Activated CD4-positive, alpha-beta T cell treated with anti-CD3 and anti-CD28 coated beads for 24 hours (primary cell): ENCODE measurements at places on chromosomes 16 and 17.
A peak's percentile ranks its signal among the peaks of the same experiment; 100 is the strongest.

DNA sequence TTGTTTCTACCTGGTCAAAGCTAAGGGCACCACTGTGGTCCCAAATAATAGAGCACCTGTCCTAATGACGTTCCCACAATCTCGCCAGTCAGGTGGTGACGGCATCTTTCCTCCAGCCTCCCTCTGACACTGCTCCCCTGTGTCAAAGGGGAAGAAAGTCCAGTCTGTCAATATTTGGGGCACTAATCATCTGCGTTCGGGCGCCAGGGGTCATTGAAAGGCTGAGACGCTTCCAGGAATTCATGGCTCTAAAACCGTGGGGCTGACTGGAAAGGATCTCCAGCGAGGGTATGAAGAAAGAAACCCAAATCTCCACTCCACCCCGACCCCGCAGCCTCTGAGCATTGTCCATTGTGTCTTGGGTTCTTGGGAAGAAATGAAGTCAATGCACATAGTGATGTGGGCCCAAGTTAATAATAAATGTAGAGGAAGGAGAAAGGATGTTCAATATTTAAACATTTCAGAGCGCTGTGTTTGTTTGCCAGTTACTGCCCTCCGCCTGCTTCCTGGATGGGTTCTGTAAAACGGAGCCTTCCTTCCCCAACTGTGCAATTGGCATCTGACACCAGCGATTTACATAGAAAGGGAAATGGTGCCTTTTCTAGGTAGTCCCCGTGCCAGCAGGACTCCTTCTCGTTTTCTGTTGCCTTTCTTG is 103.2 kb downstream of the SOCS1 start:
- no peak for DNase-seq

DNA sequence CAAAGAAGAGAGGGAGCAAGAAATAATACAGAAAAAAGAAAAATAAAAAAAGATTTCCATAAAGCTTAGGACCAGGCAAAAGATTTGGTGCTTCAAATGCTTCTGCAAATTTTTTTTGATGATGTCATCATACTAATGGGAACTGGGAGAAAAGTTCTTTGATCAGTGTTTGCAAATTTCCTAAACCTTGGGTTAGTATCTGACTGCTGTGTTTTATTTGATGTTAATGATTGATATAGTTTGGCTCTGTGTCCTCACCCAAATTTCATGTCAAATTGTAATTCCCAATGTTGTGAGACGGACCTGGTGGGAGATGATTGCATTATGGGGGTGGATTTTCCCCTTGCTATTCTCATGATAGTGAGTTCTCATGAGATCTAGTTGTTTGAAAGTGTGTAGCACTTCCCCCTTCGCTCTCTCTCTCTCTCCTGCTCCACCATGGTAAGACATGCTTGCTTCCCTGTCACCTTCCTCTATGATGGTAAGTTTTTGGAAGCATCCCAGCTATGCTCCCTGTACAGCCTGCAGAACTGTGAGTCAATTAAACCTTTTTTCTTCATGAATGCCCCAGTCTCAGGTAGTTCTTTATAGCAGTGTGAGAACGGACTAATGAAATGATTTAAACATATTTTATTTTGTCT is 72.6 kb downstream of the TMEM100 start:
- no peak for DNase-seq

GRCh38 chr16:82229800-82230619 is 60.0 kb upstream of the MPHOSPH6 start:
- DNase-seq: peak; percentile 45

- DNase-seq: no peak
These were observed 198.4 kb downstream of the COPRS start for GRCh38 chr17:31660684-31661083.

GRCh38 chr17:35801583-35802224 is 6.3 kb upstream of the MMP28 start:
- DNase-seq: no peak

- DNase-seq: no peak
These were observed 50.2 kb upstream of the WSCD1 start for GRCh38 chr17:6019959-6020358.

- DNase-seq: peak; percentile 7
These were observed 157.0 kb downstream of the CPPED1 start for GRCh38 chr16:12646490-12647274.

GRCh38 chr16:22302776-22303363 is 5.7 kb downstream of the POLR3E start:
- DNase-seq: no peak

DNA sequence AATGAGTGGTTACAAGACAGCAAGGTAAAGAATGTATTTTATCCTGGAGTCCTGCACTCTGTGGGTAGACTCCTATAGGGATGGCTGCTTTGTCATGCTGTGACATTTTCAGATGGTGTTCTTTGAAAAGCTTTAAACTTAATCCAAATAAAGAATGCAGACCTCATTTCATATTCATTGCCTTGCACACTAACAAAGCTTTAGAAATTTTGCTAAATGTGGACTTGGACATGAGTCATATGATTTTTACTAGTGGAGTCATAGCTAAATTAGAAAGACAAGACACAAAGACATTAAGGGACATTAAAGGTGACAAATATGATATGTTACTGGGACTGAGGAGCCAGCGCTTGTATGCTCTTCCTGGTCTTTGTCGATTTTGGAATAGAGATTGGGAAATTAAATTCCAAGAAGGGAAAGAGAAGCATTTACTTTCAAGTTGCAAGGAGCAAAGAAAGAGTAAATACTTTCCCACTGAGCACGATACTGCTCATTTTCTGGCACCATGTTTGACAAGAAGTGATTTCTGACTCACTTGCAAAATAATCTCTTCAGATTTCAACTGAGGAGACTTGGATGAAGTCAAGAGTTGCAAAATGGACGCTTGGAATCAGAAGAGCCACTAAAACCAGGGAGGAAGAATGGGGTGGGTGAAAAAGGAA is 152.9 kb upstream of the MYOCD start:
- no peak for DNase-seq

- no peak for DNase-seq
These were observed 7.7 kb downstream of the CDH1 start for GRCh38 chr16:68744744-68745280.

- no peak for DNase-seq
These were observed 251.0 kb downstream of the CDH11 start for GRCh38 chr16:64870859-64871258.

GRCh38 chr16:88524973-88525662 is 45.1 kb upstream of the ZC3H18 start:
- no peak for DNase-seq

DNA sequence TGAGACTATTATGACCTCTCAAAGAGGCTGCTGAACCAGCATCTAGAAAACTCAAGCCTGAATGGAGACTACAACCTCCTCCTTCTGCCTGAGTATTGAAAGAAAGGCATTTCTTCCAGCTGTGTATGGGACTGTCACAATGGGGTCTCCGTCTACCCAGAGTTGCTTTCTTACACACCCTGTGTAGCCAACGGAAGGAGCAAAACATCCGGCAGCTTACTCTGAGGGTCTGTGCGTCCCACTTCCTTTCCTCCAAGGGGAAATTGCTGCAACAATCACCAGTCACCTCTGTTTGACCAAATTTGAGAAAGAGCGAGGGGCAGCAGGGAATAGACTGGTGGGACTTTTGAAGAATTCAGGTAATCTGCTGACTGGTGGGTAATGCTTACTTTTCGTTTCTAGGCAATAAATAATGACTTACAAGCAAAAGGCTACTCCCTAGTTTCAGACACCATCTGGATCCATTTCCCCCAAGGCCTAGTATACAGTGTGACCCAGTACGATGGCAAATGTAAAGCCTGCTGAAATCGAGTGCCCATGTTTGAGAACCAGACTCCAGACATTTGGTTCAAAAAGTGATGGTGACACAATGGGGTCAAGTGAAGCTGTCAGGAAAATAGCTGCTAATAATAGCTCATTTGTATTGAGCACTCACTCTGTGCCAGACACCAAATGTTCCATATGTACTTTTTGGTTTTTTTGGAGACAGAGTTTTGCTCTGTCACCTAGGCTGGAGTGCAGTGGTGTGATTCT is 81.7 kb downstream of the YPEL2 start:
- no peak for DNase-seq

DNA sequence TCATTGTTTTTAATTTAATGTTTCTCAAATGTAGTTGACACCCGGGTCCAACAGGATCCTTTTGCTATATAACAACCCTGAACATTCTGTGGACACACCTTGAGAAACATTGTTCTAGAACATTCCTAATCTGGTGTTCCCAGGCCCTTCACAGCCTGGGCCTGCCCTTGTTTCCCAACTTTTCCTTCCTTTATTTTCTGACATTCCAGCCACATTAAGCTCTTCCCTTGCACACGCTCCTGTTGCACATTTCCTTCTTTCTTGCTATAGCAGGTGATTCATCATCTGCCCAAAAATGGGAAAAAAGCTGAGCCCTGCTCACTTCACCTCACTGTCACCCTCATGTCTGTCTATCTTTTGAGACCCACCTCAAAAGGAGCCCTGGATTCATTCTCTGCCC is 67.9 kb upstream of the MARCHF10 start:
- DNase-seq: no peak

DNA sequence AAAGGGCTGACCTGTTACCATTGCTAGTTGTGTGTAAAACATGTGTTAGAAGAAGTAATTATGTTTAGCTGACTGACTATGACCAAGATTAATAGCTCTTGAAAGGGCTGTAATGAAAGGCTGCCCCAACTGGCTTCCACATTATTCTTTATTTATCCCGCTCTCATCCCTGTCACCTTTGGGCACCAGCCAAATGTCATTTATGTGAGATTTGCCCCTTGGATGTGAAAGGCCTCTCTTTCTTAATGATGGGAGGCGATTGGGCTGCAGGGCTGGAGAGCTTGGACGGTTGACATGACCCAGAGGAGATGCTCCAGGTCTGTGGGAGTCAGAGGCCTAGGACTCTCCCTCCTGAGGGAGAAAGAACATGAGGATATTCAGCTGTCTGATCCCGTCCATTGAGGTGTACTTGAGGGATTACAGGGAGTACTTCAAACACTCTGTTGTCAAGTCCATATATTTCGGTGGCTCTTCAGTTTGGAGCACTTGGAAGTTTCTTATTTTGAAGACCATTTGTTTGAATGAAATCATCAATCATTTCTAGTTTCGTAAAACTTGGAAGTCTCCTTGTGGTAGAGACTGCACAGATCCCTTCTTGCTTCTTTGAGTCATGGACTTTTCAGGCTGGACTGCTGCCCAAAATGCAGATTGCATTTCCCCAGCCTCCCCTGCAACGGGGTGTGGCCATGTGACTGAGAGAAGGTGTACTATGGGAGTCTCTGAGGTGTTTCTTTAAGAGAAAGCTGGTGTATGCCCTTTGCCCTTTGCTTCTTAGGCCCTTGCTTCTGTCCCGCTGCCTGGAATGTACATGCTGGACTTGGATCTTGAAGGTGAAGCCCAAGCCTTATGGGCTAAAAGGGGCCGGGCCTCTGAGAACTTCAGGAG is 51.3 kb downstream of the FTO start:
- no peak for DNase-seq

DNA sequence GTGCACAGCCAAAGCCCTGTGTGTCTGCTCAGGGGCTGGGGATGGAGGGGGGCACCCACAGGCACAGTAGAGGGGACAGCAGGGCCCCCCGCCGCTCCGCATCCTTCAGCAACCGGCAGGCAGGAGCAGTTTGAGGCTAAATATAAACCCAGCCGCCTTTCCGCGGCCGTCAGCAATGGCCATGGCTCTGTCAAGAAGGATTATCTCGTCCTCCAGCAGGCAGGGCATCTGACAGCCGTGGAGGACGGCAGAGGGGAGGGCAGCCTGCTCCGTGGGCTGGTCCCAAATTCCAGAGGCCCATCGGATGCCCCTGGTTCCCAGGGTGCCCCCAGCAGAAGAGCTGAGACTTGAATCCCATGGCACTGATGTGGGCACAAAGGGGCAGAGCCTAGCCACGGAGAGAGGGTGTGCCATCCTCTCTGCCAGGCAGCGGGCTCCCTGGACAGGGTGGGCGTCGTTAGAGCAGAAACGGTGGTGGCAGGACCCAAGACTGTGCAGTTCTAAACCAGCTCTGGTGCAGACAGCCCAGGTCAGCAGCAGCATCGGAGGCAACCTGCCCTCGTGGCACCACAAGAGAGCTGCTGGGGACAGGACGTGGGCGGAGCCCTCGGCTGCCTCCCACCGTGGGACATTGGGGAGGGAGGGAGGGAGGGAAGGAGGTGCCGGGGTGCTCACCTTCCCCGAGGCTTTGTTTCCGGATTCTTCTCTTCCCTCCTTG is 198.8 kb upstream of the CIBAR2 start:
- DNase-seq: no peak

- DNase-seq: no peak
These were observed 9.2 kb downstream of the NXN start for GRCh38 chr17:970364-970763.

DNA sequence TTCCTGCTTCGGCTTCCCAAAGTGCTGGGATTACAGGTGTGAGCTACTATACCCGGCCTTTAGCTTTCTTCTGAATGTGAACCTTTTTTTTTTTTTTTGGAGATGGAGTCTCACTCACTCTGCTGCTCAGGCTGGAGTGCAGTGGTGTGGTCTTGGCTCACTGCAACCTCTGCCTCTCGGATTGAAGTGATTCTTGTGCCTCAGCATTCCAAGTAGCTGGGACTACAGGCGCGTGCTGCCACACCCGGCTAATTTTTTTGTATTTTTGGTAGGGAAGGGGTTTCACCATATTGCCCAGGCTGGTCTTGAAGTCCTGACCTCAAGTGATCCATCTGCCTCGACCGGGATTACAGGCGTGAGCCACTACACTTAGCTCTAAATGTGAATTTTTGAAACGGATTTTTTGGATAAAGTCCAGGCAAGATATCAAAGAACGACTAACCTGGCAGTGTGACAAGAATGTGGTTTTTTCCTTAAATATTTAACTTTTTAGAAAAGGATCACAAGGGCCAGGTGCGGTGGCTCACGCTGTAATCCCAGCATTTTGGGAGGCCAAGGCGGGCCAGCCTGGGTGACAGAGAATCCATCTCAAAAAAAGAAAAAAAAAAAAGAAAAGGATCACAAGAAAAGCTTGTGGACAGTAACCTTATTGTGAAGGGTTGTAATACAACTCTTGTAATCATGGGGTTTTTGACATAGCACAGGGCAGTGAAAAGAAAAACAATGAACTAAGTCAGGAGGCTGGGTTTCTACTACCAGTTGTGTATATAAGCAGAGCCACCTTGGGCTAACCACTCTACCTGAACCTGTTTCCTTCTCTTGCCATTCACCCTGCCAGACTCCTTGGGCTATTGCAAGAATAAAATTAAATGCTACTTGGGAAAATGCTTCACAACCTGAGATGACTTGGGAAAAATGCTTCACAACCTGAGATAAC is 6.2 kb downstream of the BRCA1 start:
- no peak for DNase-seq

DNA sequence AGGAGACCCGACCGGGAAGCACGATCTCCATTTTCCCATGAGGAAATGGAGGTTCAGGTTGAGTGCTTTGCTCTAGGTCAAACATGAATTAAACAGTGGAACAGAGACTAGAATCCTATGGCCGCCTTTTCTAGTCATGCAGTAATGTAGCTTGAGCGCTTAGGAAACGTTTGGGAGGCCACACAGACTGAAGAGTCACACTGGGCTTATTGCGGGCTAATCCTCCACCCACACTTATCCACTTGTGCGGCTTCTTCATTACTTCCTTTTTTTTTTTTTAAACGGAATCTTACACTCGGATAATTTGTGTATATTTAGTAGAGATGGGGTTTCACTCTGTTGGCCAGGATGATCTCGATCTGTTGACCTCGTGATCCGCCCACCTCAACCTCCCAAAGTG is 26.0 kb downstream of the CACNG3 start:
- no peak for DNase-seq
